ENCODE measurements at places on chromosomes 16 and 17. TPM values are rescaled to one million over a fixed set of nuclear protein-coding genes. Genes with fewer than 3 reads are reported as not detected.

DNA sequence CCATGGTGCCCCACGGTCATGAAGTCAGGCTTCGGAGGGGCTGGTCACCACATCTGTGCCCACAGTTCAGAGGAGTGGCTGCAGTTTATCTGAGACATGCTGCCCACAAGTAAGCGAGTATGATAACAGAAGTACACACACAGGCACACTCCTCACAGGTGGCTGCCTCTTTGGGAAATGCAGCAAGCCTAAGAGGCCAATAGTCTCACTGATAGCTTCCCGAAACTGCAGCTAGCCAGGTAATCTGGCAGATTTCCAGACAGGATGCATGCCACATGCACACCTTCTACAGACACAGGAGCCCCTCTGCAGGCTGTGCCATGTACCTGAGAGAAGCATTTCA, 12.6 kb upstream of the GFOD2 start:
- DNase-seq = no peak

- DNase-seq = no peak
Observed at GRCh38 chr16:5228369-5228768, 130.8 kb upstream of the EEF2KMT start.

DNA sequence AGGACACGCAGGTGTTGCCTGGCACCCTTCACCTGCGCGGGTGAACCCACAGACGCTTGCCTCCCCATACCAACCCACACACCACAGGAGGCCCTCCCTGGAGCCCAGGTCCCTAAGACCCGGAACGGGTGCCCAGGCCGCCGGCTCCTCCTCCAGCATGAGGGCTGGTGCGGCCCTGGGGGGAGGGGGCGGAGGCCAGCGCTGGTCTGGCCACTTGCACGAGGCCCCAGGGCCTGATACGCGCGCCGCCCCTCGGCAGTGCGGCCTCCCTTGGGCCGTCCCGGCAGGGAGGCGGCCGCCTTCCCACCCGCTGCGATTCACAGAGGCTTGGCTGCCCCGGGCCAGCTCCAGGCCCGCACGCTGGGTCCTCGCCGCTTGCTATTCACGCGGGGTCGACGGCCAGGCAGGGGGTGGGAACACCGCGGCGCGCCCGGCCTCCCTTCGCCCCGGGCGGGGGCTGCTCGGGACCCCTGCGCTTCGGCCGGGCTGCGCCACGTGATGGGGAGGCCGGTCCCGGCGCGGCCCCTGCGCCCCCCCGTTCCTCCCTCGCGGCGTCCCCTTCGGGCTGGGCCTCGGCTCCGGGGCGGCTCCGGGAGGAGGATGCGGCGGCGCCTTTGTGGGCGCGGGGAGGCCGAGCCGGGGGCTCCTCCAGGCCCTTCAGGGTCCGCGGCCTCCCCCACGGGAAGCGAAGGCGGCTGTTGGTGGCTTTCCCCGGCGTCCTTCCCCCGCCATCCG, 685 bp downstream of the FASN start:
- peak; percentile 51 for DNase-seq

DNA sequence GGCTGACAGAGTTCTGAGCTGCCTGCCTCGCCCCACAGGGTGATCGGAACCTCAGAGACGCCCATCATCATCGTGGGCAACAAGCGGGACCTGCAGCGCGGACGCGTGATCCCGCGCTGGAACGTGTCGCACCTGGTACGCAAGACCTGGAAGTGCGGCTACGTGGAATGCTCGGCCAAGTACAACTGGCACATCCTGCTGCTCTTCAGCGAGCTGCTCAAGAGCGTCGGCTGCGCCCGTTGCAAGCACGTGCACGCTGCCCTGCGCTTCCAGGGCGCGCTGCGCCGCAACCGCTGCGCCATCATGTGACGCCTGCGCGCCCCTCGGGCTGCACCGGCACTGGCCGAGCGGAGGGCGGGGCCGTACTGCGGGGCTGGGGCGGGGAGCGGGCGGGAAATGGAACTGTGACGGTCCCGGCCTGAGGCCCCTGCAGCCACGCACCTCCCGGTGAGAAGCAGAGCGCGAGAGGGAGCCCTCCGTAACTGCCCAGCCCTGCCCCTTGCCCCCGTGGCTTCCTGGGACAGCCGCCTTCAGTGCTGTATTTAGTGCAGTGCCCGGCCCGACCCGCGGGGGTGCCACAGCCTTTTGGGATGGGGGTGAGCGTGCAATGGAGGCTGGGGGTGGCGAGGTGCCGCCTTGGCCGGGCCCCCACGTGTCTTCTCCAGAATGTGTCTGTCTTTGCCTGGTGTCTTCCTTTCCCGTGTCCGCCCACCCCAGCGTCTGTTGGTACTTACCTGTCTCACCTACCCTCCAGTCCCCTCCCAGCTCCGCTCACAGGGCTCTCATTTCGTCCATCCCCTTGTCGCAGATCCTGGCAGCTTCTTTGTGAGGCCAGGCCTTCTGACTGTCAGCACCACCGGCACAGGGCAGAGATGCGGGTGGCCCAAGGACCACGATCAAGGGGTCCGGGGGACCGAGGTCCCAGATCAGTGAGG, 9.8 kb downstream of the RASL10B start:
- no peak for DNase-seq

Gene KCNJ18
- not detected for total RNA-seq

Data from lung (tissue), 17 donors.